Upper lobe of left lung (tissue), 6 donors: ENCODE measurements at places on chromosomes 7 and 10. TPM values are rescaled to one million over a fixed set of nuclear protein-coding genes. Genes with fewer than 3 reads are reported as not detected.

GRCh38 chr7:93165447-93165846 lies 17.3 kb upstream of the SAMD9L start:
- DNase-seq: no peak

The MGAM2 gene
- total RNA-seq: 1.6 TPM

- peak; percentile 52 for DNase-seq
These were observed 126.7 kb upstream of the STK17A start for GRCh38 chr7:43456200-43456599.

The TEX36 gene
- not detected for total RNA-seq

GRCh38 chr7:30913821-30914515 lies 2.3 kb downstream of the AQP1 start:
- no peak for DNase-seq
